Myocyte (in vitro differentiated cells): ENCODE measurements at places on chromosomes 5 and 9. TPM values are rescaled to one million over a fixed set of nuclear protein-coding genes. Genes with fewer than 3 reads are reported as not detected.

DNA sequence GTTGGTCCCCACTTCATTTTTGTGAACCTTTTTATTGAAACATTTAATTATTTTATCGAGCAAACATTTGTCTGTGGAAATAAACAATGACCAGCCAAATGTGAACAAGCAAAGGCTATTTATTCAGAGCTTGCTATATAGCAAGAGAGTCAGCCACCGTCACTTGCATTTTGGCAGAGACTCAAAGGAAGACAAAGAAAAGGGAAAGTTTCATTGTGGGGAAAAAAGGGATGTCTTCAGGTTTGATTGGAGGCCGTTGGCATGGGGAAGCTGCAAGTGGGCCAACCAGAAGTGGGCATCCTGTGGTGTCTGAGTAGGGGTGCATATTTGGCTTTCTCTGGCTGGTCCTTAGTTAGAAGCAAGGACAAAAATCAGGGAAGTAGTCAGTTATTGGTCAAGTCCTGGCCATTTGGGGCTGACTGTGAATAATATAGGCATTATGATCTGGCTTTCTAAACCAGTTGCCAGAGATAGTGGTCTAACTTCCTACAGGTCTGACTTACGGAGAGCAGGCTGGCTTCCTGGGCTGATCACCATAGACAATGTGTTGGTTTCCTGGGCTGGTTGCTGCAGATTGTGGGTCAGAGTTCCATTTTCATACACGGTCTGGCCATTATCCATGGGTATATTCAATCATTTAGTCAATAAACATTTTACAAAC is 16.6 kb downstream of the ENC1 start:
- no peak for DNase-seq

DNA sequence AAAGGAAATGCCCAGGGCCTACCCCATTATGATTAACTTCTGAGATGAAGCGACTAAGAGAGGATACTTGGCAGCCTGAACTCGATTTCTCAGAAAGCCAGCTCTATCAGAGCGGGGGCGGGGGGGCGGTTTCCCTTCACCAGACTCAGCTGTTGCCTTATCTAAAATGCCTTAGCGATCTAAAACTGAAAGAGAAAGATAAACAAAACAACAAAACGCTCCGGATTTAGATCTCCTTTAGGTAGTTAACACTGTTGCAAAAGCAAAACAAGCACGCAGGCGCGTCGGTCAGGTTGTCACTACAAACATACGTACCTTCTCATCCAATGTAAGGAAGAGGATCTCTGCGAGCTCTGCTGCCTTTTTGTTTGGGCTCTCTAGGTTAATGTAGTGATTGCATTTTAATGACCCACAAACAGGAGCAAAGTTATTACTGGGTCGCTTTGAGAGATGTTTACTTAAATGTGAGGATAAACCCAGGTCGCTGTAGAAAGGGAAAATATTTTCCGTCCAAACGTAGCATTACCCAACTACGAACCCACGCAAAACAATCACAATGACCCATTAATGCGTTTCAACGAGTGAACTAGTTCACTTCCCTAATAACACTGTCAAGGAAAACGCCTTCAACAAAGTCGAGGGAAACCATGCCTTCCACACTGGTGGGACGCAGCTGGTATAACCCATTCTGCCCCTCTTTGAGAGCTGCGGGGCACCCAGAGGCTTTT is 982 bp downstream of the EPB41L4A start:
- DNase-seq, result peak; percentile 15

PHF24 gene
- not detected in 2 replicates for total RNA-seq

CMYA5 gene
- total RNA-seq, result 0.47 and 0.56 TPM in 2 replicates

UBQLN1 gene
- 76.1 and 84.2 TPM in 2 replicates for total RNA-seq

C5orf46 gene
- total RNA-seq, result not detected in 2 replicates

ARSI gene
- 1.7 and 2.4 TPM in 2 replicates for total RNA-seq

BARHL1 gene
- not detected in 2 replicates for total RNA-seq
